ENCODE measurements at places on chromosomes 5 and 9.

DNA sequence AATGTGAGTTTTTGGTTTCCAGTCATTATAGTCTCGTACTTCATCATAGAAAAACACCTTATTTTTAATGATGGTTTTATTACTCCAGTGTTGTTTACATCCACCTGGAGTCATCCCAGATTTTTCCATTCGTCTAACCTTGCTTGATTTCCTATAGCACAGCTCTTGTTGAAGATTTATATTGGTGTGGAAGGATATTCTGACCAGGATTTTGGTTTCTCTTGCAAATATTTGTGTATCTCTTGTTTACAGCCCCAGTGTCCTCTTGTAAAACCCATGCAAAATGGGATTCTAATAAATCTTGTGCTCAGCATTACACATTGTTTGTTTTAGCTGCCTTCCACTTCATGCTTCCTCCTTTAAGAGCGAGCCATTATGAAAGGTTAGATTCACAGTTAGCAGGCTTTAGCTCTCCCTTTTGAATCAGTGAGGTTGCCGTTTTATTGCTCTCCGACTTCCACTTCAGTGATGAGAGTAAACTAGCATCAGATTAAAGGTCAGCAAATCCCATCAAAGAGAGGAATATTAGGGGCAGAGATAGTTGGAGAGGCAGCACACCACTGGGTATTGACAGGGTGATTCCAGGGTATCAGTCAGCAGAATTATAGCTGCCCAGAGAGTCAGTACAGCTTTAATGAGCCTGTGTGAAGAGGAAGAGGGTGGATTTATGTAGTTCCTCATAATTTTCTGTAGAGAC lies 157.1 kb downstream of the PBX3 start:
- no peak for DNase-seq

DNA sequence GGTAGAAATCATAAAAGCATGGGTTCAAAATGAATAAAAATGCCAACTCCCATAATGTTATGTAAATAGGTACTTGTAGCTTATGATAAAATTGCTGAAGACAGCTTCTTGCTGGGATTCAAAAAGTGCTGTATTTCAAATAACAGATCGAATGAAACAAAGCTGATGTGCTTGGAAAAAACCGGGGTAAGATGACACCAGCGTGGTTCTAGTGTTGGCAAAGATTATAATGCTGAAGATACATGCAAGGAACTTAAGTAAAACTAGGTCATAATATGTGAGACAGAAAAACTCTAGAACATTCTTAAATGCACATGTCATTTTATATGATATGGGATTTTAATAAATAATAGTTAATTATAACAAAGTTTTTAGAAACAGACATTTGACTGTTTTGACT lies 44.4 kb upstream of the APC start:
- DNase-seq, result no peak

DNA sequence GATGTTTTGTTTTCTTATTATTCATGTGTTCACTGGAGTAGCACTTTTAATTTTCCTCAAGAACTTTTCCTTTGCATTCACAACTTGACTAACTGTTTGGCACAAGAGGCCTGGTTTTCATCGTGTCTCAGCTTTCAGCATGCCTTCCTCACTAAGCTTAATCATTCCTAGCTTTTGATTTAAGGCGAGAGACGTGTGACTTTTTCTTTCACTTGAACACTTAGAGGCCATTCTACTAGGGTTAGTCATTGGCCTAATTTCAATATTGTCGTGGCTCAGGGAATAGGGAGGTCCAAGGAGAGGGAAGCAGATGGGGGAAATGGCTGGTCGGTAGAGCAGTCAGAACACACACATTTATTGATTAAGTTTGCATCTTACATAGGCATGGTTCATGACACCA lies 94.0 kb downstream of the ZNF462 start:
- no peak for DNase-seq

GRCh38 chr5:53031695-53032096 lies 42.5 kb downstream of the ITGA2 start:
- DNase-seq, result peak; percentile 7

GRCh38 chr5:126610160-126610559 lies 9.4 kb downstream of the PHAX start:
- no peak for DNase-seq

DNA sequence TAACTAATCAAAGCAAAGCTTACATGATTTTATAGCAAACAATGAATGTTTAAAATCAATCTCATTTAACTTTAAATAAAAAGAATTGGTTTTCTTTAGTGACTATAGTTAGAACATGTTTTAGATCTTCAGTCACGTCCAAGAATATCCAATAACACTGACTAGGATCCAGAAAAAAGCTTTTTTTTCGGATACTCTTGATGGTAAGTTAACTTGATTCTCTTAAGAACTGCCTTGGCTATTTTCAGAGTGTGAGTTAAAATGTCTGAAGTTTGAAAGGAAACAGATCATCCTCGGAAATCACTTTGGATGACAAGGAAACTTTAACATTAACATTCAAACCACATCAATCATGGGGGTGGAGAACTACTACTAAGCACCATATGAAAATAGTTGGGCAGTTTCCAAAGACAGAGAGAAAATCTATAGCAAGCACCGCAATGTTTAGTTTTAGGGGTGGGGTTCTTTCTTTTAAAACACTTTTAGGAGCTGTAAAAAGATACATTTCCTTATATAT lies 83.7 kb upstream of the SLC27A6 start:
- DNase-seq, result no peak

DNA sequence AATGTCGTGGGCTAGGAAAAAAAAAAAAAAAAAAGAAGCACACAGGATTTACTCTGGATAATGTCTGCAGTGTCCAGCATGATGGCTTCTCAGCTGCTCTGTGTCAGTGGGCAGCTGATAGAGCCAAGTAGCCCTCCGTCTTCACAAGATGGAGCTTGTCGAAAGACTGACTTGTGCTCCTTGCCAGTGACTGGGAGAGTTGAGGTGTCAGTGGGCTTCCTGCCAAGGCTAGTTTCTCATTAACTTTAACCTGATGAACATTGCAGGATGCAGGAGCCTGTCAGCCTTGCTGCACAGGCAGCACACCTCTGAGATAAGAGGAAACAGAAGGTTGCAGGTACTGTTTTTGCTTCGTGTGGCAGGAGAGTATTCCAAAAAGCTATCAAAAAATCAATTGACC lies 171.4 kb upstream of the SGCD start:
- no peak for DNase-seq

- no peak for DNase-seq
Observed at GRCh38 chr5:91189480-91190313, 193.4 kb downstream of the ARRDC3 start.

- no peak for DNase-seq
Observed at GRCh38 chr9:108889649-108890067, 27.6 kb downstream of the ACTL7A start.

DNA sequence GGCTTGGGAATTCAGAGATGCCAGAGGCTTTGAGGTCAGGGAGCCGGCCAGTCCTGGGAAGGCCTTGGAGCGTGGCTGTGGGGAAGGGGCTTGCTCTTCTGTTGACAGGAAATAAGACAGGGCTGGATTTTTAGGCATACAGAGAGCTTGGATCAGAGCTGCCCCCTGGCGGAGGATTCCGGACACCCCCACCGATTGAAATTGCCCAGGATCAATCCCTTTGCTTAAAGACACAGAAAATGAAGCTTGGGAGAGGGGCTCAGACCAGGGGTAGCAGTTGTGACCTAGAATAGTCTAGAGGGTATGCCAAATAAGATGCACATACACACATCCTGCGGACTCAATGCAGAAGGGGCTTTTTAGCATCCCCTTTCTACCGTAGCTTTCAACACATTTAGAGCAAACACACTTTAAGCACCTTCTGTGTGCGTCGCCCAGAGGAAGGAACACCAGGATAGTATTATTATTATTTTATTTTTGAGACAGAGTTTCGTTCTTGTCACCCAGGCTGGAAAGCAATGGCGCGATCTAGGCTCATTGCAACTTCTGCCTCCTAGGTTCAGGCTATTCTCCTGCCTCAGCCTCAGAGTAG lies 1.7 kb upstream of the NTMT1 start:
- peak; percentile 53 for DNase-seq

- peak; percentile 73 for DNase-seq
Observed at GRCh38 chr9:131394464-131395156, 724 bp downstream of the PRRC2B start.

DNA sequence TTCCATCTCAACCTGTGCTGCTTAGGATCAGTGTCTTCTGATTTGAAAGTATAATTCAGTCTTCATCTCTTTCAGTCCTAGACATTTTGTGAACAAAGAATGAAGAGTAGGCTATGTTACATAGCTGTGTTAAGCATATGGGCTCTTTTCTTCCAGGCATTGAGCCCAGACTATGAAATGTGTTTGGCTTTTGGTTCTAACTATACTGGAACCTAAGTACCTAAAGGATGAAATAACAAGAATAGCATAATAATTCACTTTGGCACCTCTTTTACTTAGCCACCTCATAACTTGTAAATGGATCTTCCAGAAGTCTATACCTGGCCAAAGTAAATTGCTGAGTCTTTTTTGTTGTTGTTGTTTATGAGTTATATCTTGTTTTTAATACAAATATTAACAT lies 71.4 kb downstream of the SLF1 start:
- no peak for DNase-seq

- no peak for DNase-seq
Observed at GRCh38 chr5:81773161-81773560, 22.3 kb upstream of the SSBP2 start.

- no peak for DNase-seq
Observed at GRCh38 chr5:88555674-88556073, 287.0 kb upstream of the TMEM161B start.

GRCh38 chr5:127660047-127660733 lies 11.3 kb downstream of the CTXN3 start:
- DNase-seq, result no peak

- DNase-seq, result no peak
Observed at GRCh38 chr5:29935371-29935770, 1258.1 kb upstream of the CDH6 start.

GRCh38 chr5:35129921-35130485 lies 82.3 kb upstream of the AGXT2 start:
- peak; percentile 33 for DNase-seq

- no peak for DNase-seq
Observed at GRCh38 chr5:103433211-103433610, 129.4 kb downstream of the NUDT12 start.

DNA sequence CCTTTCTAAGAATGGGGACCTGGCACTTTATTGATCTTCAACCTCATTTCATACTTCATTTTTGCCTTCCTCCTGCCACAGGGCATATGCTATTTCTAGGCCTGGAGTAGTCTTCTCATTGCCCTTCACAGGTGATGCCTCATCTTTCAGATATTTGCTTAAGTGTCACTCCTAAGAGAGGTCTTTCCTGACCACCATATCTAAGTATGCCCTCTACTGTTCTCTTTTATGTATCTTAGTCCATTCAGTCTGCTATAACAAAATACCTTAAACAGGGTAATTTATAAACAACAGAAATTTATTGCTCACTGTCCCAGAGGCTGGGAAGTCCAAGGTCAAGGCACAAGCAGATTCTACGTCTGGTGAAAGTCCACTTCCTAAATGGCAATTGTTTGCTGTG lies 99.1 kb downstream of the ADAMTS6 start:
- DNase-seq, result no peak
